ENCODE measurements at places on chromosomes 11 and 22. TPM values are rescaled to one million over a fixed set of nuclear protein-coding genes. Genes with fewer than 3 reads are reported as not detected.

LDLRAD3 gene
- 3.6 TPM for total RNA-seq

DNA sequence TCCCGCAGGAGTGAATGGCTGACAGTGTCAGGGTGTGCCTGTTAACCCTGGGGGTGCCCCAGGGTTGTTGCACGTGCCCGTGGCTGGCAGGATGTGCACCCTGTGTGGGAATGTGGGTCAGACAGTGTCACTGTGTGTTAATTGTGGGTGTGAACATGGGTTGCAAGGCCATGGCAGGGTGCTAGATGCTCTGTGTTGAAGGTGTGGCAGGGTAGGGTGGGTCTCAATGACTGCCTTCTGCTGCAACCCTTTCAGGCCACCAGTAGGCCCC lies 8.3 kb downstream of the RIN1 start:
- H3K36me3 ChIP-seq: no peaks in the 10 kb centered on the region
- no peak for DNase-seq
- no peaks in the 10 kb centered on the region for H3K27me3 ChIP-seq
- peak overlapping the region; percentile 15 for H3K27ac ChIP-seq

- DNase-seq: no peak
- no peak overlapping the region for H3K27ac ChIP-seq
- no peaks in the 10 kb centered on the region for H3K27me3 ChIP-seq
- no peak overlapping the region for H3K4me3 ChIP-seq
- no peaks in the 10 kb centered on the region for H3K36me3 ChIP-seq
- H3K4me1 ChIP-seq: no peaks in the 10 kb centered on the region
These were observed 999.6 kb downstream of the BRD1 start for GRCh38 chr22:48827904-48828555.

LRP4 gene
- 29.6 TPM for total RNA-seq

DNA sequence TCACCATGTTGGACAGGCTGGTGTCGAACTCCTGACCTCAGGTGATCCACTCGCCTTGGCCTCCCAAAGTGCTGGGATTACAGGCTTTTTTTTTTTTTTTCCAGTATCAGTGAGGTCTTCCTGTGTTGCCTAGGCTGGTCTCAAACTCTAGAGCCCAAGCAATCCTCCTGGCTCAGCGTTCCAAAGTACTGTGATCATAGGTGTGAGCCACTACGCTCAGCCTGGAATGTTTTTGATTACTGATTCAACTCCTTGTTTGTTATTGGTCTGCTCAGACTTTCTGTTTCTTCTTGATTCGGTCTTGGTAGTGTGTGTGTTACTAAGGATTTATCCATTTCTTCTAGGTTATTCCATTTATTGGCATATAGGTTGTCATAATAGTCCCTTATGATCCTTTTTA lies 31.3 kb downstream of the NAGA start:
- no peaks in the 10 kb centered on the region for H3K27me3 ChIP-seq
- no peak for DNase-seq
- no peak overlapping the region for H3K27ac ChIP-seq
- H3K36me3 ChIP-seq: no peaks in the 10 kb centered on the region
- no peak overlapping the region for H3K4me3 ChIP-seq
- H3K4me1 ChIP-seq: no peaks in the 10 kb centered on the region

GRCh38 chr22:46159212-46159611 lies 8.9 kb downstream of the PPARA start:
- H3K4me1 ChIP-seq: no peaks in the 10 kb centered on the region
- peaks cover 9% of the 10 kb centered on the region for H3K36me3 ChIP-seq
- H3K27me3 ChIP-seq: no peaks in the 10 kb centered on the region
- H3K4me3 ChIP-seq: no peak overlapping the region
- no peak overlapping the region for H3K27ac ChIP-seq

FOSL1 gene
- 4.9 TPM for total RNA-seq

CCDC15 gene
- total RNA-seq: not detected

DNA sequence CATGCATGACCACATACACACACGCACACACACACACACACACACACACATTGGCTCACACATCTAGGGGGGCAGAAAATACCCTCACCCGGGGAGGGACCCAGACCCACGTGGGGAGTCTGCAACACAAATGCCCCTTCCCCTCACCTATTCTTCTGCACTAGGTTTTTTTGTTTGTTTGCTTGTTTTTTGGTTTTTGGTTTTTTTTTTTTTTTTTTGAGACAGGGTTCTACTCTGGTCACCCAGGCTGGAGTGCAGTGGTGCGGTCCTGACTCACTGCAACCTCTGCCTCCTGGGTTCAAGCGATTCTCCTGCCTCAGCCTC lies 28.4 kb downstream of the WEE1 start:
- no peaks in the 10 kb centered on the region for H3K27me3 ChIP-seq
- DNase-seq: no peak
- H3K27ac ChIP-seq: no peak overlapping the region
- H3K36me3 ChIP-seq: no peaks in the 10 kb centered on the region
- no peaks in the 10 kb centered on the region for H3K4me1 ChIP-seq
- H3K4me3 ChIP-seq: no peak overlapping the region

GRCh38 chr11:12330485-12331231 lies 46.7 kb upstream of the PARVA start:
- H3K27ac ChIP-seq: no peak overlapping the region
- no peaks in the 10 kb centered on the region for H3K4me1 ChIP-seq
- H3K4me3 ChIP-seq: no peak overlapping the region
- DNase-seq: no peak
- no peaks in the 10 kb centered on the region for H3K36me3 ChIP-seq

SYCE3 gene
- total RNA-seq: not detected

DNA sequence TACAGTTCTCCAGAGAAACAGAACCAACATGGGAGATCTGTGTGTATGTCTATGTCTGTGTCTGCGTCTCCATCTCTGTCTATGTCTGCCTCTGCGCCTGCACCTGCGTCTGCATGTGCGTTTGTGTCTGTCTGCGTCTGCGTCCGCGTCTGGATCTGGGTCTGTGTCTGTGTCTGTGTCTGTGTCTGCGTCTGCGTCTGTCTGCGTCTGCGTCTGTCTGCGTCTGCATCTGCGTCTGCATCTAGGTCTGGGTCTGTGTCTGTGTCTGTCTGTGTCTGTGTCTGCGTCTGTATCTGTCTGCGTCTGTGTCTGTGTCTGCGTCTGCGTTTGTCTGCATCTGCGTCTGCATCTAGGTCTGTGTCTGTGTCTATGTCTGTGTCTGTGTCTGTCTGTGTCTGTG lies 88.4 kb upstream of the SLC22A12 start:
- no peaks in the 10 kb centered on the region for H3K36me3 ChIP-seq
- DNase-seq: no peak
- H3K27me3 ChIP-seq: no peaks in the 10 kb centered on the region
- no peak overlapping the region for H3K27ac ChIP-seq
- no peak overlapping the region for H3K4me3 ChIP-seq
- no peaks in the 10 kb centered on the region for H3K4me1 ChIP-seq

GAL3ST1 gene
- total RNA-seq: 0.33 TPM

DNA sequence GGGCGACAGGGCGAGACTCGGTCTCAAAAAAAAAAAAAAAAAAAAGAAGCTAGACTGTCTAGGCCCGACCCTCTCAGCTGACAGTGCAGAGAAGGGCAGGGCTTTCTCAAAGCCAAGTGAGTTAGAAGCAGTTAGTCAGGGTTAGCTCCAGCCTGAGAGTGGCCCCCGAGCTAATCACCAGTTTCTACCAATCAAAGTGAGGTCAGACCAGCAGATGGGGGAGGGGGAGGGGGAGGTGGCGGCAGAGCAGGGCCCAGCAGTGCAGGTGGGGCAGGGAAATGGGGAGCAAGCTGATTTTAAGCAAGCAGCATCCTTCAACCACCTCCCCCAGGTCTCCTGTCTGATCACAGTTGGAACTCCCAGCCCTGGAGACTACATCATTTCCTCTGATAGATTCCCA lies 55.3 kb upstream of the PRR5 start:
- H3K27me3 ChIP-seq: no peaks in the 10 kb centered on the region
- H3K4me3 ChIP-seq: no peak overlapping the region
- no peak for DNase-seq
- H3K36me3 ChIP-seq: no peaks in the 10 kb centered on the region
- no peaks in the 10 kb centered on the region for H3K4me1 ChIP-seq

HBE1 gene
- total RNA-seq: not detected

- no peaks in the 10 kb centered on the region for H3K4me1 ChIP-seq
- H3K27ac ChIP-seq: no peak overlapping the region
- H3K36me3 ChIP-seq: no peaks in the 10 kb centered on the region
- DNase-seq: no peak
- H3K4me3 ChIP-seq: no peak overlapping the region
These were observed 547.1 kb downstream of the RAB38 start for GRCh38 chr11:87628026-87628580.
